M059J (cell line): ENCODE measurements at places on chromosomes 4 and X.

DNA sequence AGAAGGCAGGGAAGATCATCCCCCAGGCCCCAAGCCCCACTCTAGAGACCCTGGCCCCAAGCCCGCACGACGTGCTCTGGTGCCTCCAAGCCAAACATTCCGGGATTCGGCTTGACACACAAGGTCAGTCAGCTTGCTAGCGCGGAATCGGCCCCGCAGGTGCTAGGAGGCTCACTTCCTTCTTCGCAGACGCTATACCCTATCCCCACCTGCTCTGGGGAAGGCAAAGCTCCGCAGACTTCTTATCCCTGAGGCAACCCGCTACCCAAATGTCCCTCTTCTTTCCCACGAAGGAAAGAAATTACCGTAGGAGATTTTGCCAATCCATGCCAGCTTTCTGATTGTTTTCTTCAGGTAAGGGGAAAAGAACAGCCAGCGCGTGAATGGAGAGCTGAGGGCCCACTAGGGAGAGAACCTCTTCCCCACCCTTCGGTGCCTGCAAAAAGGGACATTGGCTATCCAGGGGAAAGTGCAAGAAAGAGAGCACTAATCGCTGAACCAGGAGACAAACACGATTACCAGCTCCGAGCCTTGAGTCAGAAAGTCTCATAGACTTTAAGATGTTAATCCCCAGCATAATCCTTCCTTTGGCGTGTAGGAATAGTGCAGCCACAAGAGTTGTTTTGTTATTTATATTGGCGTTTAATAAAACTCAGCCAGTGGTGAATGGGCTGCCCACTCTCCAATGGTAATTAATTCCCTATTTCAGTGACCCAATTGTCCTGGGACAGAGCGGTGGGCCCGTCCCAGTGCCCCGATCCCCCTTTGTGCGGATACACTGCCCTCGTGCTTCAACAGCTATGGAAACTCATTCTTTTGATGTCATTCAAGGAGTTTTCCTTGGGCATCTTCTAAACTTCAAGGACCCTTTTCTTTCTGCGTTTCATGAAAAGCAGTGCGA lies 5.4 kb upstream of the NEUROG2 start:
- DNase-seq: no peak

DNA sequence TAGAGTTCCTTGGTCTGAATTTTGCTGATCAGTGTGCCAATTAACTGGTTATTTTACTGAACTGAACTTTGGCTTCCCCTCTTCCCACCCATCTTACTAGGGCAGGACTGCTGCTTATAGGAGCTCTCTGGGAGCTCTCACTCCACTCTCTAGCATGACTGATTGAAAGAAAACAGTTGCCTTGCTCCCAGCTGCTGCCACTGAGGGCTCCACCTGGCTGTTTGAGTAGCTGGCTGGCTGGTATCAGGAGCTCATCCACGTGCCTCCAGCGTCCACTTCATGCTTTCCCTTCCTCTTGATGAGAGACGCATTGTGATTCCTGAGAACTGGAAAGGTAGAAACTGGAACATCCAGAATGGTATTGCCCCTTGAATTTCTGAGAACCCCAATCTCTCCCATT lies 73.0 kb upstream of the KLHL13 start:
- DNase-seq: no peak

DNA sequence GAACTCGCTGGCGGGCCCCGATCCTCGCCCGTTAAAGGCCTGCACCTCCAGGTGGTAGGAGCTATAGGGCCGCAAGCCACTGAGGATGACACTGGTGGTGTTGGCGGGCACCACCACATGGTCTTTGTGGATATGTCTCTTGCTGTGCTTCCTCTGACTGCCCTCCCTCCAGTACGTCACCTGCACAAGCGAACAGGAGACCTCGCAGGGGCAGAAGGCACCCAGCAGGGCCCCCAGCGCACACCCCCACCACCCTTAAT lies 20.7 kb downstream of the L1CAM start:
- DNase-seq: no peak

DNA sequence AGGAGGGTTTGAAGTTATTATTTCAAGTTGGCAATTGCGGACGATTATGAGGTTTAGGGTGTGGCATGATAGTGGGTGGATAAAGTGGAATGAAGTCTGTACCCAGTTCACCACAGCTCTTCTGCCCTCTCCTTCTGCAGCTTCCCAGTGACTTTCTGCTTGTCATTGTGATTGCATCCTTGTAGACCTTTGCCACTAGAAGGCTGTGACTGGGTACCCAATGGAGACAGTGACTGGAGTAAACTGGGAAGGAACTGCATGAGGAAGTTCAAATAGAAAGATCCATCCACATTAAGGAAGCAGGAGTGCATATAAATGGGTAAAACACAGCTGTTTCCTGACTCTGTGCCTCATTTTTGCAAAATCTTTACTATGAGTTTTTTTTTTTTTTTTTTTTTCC lies 53.5 kb upstream of the SPANXN3 start:
- no peak for DNase-seq

GRCh38 chrX:720825-721224 lies 90.2 kb downstream of the SHOX start:
- no peak for DNase-seq

DNA sequence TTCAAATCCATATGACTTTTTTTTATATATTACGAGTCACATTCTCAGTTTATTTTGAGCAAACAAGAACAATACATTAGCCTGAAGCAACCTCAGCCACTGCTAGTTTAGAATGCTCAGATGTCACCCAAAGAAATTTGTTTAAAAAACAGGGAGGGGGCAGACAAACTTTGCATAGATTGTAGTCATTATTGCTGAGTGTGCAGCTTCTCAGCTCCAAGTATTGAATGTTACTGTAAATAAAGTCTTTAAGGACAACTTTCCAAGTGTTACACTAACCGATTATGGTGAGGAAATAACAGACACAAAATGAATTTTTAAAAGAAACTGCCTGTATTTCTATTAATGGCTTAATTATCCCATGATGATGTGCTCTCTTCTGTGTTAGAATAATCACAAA lies 519.5 kb upstream of the GALNT7 start:
- no peak for DNase-seq

DNA sequence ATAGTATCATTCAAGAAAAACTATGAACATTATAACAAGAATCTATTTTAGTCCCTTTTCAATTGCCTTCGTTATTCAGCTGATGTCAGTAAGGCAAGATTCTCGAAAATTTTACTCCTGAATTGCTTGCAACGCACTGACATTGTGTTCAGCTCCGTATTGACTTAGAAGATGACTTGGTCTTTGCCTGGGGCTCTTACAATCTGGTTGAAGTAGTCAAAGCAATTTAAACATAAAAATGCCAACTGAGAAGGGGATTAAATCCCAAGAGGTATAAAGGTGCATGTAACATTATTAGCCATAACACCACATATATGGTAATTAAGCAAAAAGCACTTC lies 507.1 kb downstream of the CENPC start:
- no peak for DNase-seq

GRCh38 chr4:5799406-5799805 lies 88.4 kb downstream of the EVC start:
- no peak for DNase-seq

DNA sequence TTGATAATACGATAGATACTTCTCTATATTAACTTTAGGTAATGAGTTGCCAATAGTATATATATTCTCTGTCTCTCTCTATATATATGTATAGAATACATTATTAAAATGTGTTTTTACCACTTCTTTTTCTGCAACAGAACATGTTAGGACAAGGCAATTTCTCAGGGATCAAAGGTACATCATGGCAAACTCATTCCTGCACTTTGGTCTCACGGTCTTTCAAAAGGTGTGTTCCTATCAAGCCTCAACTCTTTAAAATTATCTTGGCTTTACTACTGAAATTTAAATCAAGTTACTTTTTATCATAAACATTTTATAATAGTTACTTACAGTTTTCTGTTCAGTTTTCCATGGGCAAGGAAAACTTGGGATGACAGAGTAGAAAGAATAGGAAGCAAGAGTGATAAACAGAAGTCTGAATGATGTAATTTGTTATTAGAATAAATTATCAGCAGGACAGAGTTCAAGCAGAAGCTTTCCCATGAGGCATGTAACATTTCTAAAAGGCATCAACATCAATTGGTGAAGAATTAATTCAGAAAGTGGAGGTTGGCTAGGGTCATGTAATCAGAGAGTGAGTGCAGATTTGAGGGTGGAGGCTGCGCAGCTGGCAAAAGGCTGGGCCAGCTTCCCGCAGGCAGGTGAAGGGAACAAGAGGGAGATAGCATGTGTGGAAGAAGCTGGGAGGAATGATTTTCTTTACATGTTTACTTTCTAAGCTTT lies 59.7 kb upstream of the LRAT start:
- no peak for DNase-seq

DNA sequence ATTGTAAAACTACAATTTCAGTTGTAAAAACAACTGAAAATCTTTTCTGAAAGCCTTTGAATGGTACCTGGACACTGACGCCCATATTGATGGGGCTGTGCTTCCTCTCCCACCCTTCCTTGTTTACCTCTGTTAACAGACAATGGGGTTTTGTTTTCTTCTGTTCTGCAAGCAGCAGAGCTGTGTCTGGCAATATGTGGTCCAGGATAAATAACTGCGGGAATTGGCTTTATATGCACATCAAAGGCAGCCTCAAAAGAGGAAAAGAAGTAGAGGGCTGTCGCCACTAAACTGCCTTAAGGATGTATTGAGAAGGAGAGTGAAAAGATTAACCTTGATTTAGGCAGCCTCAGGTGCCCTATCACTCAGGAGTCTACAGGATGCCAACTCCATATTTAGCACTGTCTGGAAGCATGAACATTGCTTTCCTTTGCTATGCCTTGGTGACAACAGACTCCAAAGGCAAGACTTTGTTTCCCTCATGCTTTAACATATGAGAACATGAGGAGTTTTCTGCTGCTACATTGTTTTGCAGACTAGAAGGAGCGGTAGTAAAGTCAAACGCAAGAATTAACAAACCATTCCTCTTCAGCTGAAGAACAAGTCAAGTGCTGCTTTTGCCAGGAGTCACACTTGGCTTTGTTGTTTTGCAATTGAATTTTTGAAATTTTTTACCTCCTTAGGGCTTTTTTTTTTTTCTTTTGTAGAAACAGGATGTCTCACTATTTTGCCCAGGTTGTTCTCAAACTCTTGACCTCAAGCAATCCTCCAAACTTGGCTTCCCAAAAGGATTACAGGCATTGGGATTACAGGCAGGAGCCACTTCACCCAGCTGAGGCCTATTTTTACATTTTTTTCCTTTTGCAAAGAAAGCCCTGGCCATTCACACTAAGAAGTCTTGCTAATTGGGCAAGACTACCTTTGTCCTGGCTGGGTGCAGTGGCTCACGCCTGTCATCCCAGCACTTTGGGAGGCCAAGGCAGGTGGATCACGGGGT lies 3.0 kb downstream of the IL21 start:
- DNase-seq: no peak

- no peak for DNase-seq
These were observed 11.6 kb upstream of the CTBP1 start for GRCh38 chr4:1260418-1261106.

DNA sequence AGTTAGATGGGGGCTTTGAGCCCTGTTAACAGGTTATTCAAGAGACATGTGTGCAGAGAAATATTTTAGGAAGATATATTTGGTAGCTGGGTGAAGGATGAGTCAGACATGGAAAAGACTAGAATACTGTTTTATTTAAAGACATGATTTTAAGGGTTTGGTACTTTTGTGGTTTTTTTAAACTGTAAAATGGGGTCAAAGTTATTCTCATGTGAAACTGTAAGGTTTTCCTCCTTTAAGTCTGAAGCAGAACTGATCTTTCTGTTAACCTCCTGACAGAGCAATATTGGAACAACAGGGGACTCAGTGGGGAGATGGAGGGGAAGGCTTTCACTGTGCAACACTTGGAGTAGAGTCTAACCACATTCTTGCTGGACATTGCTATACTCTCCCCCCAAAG lies 112.4 kb upstream of the LSM6 start:
- no peak for DNase-seq

GRCh38 chr4:89298155-89298554 lies 9.4 kb downstream of the GPRIN3 start:
- no peak for DNase-seq

GRCh38 chrX:54817220-54817820 lies 9.8 kb downstream of the MAGED2 start:
- DNase-seq: peak; percentile 25

GRCh38 chrX:22542641-22543040 lies 269.9 kb downstream of the CBLL2 start:
- DNase-seq: no peak

GRCh38 chrX:130805903-130806302 lies 97.1 kb downstream of the ENOX2 start:
- DNase-seq: peak; percentile 26

GRCh38 chr4:67576538-67576937 lies 18.0 kb downstream of the STAP1 start:
- no peak for DNase-seq

DNA sequence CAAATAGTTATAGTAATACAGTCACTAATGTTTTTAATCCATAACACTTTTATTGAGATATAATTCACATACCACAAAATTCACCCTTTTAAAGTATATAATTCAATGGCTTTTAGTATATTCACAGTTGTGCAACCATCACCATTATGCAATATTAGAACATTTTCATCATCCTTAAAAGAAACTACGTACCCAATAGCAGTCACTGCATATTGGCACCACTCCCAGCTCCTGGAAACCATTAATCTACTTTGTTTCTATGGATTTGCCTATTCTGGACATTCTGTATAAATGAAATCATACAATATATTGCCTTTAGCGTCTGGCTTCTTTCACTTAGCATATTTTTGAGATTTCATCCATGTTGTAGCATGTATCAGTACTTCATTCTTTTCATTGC lies 99.3 kb downstream of the AMMECR1 start:
- no peak for DNase-seq

- DNase-seq: no peak
These were observed 39.5 kb downstream of the AMOT start for GRCh38 chrX:112800971-112801775.

GRCh38 chr4:139208404-139208945 lies 31.5 kb upstream of the ELF2 start:
- DNase-seq: no peak

DNA sequence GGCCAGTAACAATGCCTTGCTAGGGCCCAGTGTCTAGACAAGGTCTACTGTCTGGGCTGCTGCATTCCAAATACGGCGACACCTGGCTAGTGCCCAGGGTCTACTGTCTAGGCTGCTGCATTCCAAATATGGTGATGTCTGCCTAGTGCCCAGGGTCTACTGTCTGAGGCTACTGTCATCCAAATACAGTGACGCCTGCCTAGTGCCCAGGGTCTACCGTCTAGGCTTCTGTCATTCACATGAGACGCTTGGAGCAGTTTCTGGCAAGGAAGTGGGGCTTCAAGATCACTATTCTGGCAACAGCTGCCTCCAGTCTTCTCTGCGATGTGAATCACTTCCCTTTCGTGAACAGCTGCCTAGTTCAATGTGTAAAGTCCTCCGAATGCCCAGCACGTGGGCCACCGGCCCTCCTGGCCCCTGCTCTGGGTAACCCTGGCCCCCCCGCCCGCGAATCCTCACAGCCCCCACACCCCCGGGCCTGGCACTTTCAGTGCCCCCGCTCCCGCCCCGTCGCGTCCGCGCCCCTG lies 12.7 kb downstream of the ACOX3 start:
- DNase-seq: peak; percentile 42

- DNase-seq: no peak
These were observed 117.8 kb downstream of the UCHL1 start for GRCh38 chr4:41374490-41374889.
